ENCODE measurements at places on chromosomes 12 and 14. TPM values are rescaled to one million over a fixed set of nuclear protein-coding genes. Genes with fewer than 3 reads are reported as not detected.
A peak's percentile ranks its signal among the peaks of the same experiment; 100 is the strongest.

DNA sequence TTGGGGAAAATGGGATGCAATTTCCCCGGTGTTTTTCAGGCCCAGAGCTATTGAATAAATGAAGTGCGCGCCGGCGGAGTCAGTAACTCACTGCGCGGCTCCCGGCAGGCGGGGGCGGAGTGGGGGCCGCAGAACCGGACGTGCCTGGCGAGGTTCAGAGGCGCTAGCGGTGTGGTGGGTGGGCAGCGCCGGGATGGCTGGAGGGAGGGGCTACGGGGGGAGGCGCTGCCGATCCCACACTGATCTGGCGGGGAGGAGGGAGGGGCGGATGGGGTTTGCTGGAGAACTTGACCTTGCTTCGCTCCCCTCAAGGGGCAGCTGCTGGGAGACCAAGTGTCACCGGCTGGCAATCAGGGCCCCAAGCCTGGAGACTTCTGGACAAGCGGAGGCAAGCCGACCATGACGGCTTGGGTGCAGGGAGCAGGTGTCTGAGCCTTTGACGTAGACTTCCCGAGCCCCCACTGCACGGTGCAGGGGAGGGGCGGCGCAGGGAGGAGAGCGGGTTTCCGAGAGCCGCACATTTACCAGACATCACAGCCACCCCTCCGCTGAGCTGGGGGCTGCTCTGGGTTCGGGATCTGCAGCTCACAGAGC is 174.1 kb upstream of the RTL1 start:
- no peak for DNase-seq

Gene WNT1
- not detected for total RNA-seq

GRCh38 chr12:79420146-79420618 is 270.6 kb downstream of the PAWR start:
- peak; percentile 98 for DNase-seq

Gene STON2
- total RNA-seq = 9.8 TPM

- peak; percentile 61 for DNase-seq
These were observed 34.2 kb upstream of the KICS2 start for GRCh38 chr12:64256166-64256800.

Gene PKP2
- 9.6 TPM for total RNA-seq

DNA sequence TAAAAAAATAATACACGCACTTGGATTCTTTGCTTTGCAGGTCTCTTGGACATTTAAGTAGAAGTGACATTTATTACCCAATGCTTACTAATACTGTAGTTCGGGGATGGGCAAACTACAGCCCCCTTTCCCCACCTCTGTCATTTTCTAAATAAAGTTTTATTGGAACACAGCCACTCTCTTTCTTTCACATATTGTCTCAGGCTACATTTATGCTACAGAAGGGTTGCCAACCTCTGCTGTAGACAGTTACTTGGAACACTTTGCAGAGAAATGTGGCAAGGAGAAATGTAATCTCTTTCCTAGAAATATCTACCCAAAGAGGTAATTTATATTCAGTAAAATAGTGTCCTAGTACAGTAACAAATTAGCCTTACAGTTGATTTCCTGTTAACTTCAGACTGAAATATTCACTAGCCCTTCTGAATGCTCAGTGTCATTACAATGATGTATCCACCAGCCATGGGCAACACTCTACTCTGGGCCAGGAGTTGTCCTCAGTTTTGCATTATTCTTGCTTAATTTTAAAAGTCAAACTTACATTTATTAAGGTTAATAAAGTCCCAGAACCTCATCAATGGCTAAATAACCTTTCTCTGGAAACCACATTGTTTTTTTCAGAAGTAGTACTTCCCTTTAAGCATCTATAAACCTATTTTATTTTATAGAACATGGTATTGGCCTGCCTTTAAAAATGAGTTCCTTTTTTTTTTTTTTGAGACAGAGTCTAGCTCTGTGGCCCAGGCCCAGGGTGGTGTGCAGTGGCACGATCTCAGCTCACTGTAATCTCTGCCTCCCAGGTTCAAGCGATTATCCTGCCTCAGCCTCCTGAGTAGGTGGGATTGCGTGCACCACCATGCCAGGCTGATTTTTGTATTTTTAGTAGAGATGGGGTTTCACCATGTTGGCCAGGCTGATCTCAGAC is 269.6 kb upstream of the AMIGO2 start:
- no peak for DNase-seq

DNA sequence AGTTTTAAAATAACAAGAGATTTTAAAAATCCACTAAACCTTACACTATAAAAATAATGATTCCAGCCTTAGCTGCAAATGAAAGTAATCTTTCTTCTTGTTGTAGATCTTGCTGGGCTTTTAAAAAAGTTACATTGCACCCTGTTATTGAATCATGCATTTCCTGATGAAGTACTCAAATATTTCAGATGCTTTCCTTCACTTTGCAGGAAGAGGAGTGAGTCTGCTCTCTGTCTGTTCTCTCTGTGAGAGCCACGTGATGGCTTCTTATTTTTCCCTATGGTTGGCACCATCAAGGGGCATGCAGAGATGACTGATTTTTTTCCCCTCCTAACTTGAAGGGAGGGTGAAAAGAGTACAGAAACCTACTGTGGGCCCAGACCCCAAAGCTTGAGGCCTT is 262.7 kb downstream of the ATP23 start:
- no peak for DNase-seq

GRCh38 chr12:68825569-68826217 is 17.7 kb downstream of the MDM2 start:
- DNase-seq = no peak

DNA sequence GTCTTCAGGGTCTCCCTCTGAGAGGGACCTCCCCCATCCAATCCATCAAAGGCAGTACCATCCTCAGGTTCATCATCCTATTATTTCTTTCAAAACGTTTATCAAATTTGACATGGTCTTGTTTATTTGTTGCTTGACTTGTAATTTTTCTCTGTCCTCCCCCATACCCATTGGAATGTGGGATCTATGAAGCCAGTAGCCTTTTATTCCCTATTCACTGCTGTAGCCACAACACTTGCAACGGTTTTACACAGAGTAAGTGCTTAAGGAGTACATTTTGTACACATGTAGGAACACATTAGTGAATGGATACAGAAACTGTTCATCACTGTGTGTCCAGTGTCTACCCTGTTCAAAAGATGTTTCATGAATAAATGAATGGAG is 41.5 kb downstream of the IGF1 start:
- DNase-seq = no peak

Gene SCFD1
- total RNA-seq = 31.4 TPM

DNA sequence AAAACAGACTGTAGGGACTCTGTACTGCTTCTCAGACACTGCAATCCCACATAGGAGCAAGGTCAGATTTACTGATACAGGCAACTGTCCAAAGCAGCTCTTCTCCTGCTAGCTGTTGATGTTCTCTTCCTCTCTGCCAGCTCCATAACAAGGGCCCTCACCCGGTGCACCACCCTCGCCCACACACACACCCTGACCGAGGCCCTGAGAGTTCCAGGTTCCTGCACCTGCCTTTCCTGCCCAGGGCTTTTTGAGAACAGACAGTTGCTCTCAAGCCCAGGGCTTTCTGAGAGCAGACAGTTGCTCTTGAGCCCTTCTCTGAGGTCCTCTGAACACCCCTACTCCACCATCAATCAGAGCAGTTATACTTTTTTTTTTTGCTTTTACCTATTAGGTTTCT is 233.8 kb upstream of the GARIN6 start:
- no peak for DNase-seq

Gene MUCL1
- total RNA-seq = not detected

DNA sequence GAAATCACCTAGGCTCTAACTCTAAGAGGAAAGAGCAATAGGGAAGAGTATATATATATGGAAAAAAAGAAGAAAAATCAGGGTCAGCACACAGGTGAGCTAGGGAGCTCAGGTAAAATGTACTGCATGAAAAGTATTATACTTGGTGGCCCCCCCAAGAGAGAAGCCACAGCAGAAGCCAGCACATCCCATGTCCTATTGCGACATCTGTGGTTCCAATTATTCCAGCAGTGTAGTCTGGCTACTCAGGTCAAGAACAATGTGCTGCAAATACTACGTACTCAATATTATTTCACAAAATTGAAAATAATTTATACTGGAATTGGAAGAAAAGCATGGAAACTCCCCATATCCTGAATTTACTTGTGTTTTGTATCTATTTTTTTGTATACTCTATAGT is 85.5 kb downstream of the CEP83 start:
- no peak for DNase-seq

DNA sequence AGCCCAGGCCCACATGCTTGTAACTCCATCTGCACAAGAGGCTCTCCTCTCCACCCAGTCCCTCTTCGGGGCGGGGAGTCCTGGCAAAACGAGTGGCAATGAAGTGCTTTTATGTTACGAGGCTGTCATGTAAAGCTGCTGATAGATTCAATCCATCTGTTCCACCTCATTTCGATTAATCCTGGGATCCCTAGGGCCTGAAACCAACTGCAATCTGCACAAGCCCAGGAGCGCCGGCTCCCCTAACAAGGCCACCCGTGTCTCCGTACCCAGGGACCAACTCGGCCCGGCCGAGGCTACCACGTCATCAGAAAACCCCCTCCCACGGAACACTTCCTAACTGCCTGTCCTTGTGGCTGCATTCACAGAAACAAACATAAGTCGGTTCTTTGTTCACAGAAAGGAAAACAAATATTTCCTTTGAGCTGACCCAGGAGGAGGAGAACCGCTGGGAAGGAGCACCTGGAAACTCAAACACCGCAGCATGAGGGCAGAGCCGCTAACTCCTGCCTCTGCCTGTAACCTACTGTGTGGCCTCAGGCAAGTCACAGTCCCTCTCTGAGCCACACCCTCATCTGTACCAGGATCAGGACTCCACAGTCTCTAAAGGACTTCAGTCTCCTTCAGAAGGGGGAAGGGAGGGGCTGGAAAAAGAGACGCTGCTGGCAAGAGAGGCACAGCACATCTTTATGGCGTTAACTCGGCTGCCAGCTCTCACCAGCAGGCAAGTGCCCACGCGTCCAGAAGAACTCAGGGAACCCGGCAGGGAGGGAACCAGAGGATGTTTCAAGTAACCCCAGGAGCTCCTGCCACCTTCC is 47.8 kb downstream of the CCDC88C start:
- no peak for DNase-seq

Gene IL26
- not detected for total RNA-seq

GRCh38 chr14:96083667-96084320 is 44.6 kb downstream of the C14orf132 start:
- DNase-seq = no peak

DNA sequence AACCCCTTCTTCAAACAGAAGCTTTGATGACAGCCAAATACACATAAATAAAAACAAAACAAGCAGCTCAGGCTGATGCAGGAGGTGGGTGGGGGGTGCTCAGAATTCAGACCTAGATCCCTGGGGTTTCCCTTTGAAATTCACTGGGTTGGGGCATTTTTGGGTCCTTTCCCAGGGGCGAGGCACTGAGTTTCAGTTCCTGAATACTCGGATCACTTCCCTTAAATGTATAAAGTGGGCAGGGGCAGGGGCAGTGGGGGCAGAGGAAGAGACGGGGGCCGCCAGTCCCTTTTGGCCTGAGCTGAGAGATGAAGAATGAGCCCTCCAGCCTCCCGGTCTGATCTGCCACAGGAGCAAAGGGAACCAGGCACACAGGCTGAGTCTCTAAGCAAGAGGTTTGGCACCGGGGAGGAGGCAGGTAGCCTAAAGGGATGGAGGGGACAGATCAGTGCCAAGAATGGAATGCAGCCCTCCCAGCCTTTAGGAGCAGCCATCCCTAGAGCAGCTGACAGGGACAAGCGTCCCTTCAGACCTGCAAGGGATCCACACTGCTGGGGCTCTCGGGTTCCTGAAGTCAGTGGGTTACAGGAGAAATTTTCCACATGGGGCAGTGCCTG is 20.3 kb downstream of the KDM2B start:
- no peak for DNase-seq

Gene YEATS4
- total RNA-seq = 99.7 TPM

DNA sequence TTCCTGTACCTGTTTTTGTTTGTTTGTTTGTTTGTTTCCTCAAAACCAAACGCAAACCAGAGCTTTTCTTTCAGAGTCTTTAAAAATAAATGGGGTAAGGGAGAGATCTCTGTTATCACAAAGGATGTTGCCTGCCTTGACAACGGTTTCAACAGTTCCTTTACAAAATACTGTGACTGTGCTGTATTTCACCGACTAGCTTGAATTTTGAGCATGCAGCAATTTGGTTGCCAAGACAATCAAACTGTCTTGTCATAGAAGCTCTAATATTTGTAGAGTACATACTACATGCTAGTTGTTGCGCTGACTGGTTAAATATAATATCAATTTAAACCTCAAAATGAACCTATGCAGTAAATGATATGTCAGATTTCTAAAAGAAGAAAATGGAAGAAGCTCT is 22.4 kb upstream of the TCP11L2 start:
- DNase-seq = no peak

Gene RERG
- 3.0 TPM for total RNA-seq

DNA sequence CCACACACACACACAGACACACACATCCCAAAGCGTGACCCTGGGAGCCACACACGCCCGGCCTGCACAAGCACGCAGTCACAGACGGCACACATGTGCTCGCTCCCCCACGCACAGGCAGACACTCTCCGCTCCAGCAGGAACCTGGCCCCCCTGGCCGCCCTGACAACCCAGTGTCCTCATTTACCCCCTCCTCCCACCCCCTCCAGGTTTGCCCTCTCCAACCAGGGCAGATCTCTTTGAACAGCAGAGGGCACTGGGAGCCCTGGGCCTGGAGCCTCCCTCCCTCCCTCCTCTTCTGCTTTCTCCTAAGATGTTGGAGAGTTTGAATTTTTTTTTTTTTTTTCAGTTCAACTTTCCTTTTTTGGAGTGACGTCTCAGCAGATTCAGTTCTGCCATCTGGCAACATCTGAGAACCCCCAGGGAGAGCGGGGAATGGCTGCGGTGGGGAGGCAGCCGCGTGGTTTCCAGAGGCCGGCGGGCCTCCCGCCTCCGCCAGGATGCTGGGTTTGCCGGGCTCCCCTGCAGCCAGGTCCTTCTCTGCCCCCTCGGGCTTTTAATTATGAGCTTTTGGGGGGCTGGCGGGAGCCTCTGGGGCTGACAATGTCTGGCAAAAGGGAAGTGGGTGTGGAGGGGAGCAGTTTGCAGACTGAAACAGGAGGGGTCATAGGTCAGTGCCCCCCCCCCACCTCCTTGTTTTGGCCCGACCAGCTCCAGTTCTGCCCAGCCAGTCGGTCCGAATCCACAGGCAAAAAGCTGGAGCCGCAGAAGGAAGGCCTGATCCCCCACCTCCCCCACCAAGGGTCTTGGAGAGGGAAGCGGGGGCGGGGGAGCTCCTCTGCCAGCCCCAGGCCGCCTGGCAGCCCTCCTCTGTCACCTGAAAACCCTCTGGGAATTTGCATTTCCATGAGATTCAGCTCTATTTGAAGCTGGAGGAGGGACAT is 1.3 kb upstream of the NCOR2 start:
- DNase-seq = peak; percentile 45

- DNase-seq = no peak
These were observed 17.4 kb upstream of the GCH1 start for GRCh38 chr14:54920052-54920451.

GRCh38 chr12:131611416-131612091 is 99.3 kb upstream of the SFSWAP start:
- DNase-seq = no peak

DNA sequence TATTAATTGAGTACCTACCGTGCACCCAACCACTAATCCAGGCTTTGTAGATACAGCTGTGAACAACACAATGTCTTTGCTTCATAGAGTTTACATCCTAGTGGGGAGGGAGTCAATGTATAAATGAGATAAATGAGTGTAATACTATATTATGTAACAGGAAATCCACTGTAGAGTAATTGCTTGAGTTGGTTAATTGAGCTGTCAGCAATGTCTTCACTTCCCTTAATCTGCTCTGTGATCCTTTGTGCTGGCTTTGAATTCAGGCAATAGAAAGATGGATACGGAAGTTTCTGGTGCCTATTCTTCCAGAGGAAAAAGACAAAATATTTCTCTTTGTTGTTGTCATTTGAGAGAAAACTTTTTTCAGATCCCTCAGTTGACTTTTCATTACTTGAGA is 104.0 kb upstream of the SLC16A7 start:
- DNase-seq = no peak
